ENCODE measurements at places on chromosomes 12 and 14.

- ATAC-seq, result no peak
Observed at GRCh38 chr12:89432396-89432795, 80.1 kb upstream of the DUSP6 start.

GRCh38 chr12:32257695-32258496, 141.5 kb upstream of the FGD4 start:
- peak; percentile 74 for ATAC-seq

DNA sequence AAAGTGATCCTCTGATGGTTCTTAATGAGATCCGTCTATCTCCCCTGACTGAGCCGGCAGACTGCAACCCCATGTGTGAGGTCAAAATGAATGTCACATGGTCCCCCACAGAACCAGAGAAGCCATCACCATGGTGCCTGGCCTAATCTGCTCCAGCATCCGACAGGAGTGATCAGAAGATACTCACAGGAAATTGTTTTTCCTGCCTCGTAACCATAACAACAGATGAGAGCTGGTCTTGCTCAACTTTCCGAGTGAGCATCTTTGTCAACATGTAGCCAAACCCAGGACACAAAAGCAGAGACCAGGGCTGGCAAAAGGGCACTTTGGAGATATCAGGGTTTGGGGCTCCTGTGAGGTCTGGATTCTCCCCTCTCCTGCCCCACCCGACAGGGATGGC, 72.1 kb upstream of the C14orf180 start:
- ATAC-seq, result no peak

DNA sequence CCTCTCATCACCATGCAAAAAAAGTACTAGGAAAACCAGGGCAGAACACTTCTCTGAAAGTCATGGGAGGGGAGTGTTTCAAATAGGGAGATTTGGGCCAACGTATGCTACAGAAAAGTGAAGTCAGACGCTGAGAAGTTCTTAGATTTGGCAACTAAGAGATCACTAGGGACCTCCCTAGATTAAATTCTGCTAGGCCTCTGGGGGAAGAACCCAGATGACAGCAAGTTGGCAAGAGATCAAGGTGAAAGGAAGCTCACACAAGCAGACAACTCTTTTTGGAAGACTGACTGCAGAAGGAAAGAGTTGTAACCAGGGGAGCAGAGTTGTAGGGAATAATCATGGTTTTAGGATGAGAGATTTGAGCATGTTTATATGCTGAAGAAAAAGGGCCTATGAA, 20.7 kb downstream of the IQSEC3 start:
- no peak for ATAC-seq

DNA sequence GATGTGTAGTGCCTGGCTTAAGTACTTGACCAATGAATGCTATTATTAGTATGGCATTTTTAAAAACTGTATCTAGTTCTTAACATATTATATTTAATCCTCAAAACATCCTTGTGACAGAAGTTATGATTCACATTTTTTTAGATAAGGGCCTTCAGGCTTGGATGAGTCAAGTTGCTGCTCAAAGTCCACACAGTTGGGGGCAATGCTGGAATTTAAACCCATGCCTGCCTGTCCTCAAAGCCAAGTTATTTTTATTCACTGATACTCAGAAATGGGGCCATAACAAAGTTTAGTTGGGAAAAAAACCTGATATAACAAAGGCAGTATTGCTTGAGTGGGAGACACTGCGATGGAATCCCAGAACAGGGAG, 50.6 kb downstream of the RFX4 start:
- no peak for ATAC-seq

DNA sequence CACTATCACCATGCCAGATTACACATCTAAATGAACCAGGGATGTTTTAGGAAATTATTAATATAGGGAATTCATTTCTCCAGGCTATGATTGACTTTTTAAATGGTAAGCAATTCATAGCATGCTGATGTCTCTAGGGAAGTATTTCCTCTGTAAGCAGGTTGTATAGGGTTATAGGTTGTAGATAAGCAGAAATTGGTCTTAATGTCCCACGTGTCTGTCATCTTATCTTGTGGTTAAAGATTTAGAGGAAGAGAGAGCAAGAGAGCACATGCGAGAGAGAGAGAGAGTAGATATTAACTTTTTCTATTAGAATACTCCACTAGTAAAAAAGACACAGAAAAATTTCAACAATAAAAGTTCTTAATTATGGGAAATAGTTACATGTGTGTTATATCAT, 32.6 kb downstream of the TRHDE start:
- no peak for ATAC-seq

- ATAC-seq, result no peak
Observed at GRCh38 chr14:24067133-24068082, 4.0 kb upstream of the CPNE6 start.

DNA sequence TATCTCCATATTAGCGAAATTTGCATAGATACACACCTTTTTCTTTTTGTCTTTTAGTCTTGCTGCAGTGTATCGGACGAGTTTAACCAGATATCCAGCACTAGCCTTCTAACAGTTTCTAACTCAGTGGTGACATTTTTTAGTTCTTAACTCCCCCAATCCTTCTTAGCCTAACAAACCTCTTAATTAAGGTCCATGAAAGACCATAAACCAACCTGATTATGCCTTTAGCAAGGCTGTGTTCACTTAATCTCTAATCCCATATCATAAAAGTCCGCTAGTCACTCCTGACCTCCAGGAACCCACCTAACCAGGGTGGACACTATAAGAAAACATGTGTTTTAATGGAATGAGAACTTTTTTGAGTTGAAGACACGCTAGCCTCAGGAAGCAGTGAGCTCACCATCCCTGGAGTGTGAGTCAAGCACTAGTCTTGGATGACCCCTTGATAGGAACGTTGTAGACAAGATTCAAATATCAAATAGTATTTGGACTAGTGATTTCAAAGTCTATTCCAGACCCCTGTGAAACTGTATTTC, 9.5 kb downstream of the CDKN1B start:
- no peak for ATAC-seq

Measured in activated CD4-positive, CD25-positive, alpha-beta regulatory T cell treated with anti-CD3 and anti-CD28 coated beads, Interleukin-2, amount 50 U/mL, for 24 hours (primary cell).